ENCODE measurements at places on chromosomes 5 and 9. TPM values are rescaled to one million over a fixed set of nuclear protein-coding genes. Genes with fewer than 3 reads are reported as not detected.
A peak's percentile ranks its signal among the peaks of the same experiment; 100 is the strongest.

DNA sequence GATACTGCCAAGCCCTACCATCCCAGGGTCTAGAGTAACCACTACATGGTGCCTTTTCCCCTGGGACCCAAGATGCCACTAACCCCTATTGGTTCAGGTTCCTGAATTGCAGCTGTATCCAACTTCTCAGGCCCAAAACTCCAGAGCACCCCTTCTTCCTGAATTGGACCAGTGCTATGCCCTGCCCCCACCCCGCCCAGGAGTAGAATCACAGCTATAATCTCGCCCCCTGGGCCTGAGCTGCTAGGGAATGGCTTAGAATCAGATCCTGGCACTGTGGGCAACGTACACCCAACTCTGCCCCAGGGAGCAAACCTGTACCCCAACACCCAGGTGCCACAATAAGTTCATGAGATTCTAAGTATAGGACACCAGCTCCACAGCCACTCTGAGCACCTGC lies 206.3 kb downstream of the CACNA1B start:
- DNase-seq, result no peak

DNA sequence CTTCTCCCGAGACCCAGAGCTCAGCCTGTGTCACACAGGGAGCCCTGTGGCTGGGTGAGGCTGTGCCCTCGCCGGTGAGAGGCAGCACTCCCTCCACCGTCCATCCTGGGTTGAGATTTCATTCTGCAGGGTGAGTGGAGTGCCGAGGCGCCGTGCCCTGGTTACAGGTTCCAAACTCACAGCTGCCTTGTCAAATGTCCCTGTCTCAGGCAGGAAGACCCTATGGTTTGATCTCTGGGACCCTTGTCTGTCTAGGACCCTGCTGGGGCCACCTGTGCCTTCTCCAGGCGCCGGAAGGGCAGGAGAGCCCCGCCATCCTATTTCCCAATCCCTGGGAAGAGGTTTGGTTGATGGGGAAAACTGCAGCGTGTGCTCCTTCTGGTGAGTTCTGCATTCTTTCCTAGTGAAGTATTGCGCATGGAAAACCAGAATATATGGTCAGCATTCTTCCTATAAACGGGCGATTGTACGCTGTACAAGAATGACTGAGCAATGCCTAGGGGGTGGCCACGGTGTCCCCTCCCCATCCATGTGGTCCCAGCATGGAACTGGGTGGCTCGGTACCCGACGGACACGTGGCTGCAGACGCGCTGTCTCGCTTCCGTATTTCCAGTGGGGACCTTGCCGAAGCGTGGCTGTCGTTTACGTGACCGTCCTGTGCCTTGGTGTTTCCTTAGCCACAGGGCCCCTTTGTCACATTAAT lies 95.9 kb upstream of the COL5A1 start:
- no peak for DNase-seq

Gene NEUROG1
- total RNA-seq, result not detected

GRCh38 chr9:117114768-117115167 lies 300.1 kb downstream of the ASTN2 start:
- no peak for DNase-seq

Gene RFK
- total RNA-seq, result 14.7 TPM

DNA sequence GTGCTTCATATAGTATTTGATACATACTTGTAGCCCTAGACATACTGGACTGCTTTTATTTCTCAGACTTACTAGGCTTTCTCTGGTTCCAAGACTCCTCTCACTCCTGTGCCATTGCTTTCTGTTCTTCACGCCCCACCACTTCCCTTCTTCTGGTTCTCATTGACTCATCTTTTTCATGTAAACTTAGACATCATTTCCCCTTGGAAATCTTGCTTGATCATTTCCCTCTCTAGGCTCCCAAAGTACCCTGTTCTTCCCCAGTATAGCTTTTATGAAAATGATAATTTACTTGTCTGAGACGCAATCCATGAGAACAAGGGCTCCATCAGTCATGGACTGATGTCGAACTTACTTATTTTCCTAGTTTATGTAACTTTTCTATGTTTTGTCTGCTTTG lies 83.5 kb downstream of the TLR4 start:
- DNase-seq, result no peak

Gene GPX3
- total RNA-seq, result 447 TPM

- no peak for DNase-seq
These were observed 4.2 kb upstream of the UNC5A start for GRCh38 chr5:176806137-176806536.

Gene SPACA9
- total RNA-seq, result 1.2 TPM

Gene PRLR
- total RNA-seq, result 0.15 TPM

DNA sequence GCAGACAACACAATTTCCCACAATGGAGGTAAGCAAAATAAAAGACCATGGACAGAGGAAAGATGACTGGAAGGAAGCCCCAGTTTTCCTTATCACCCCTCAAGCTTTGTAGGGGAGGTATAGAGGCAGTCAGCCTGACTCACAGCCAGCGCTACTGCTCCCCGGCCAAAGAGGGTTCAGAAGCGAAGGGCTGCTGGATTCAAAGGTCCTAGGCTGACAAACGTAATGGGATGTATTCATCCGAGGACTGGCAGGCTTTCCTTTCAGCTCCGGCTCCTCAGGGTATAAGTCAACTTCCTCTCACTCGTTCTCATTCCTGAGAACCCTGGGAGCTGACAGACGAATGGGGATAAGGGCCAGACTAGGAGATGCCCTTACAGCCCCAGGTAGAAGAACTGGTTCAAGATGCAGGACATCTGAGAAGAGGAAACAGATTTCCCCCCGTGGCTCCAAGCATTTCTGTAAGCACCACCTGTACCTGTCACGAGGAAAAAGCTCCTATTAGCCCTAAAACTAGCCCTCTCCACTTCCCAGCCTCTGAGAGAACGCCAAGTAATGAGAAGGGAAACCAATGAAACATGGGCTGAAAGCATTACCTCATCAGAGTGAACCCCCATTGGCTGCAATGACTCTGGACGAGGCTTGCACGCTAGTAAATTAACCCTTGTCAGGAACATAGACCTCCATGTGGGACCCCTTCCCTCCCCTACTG lies 22.1 kb upstream of the FAM13B start:
- DNase-seq, result no peak

Gene NR6A1
- total RNA-seq, result 1.2 TPM

DNA sequence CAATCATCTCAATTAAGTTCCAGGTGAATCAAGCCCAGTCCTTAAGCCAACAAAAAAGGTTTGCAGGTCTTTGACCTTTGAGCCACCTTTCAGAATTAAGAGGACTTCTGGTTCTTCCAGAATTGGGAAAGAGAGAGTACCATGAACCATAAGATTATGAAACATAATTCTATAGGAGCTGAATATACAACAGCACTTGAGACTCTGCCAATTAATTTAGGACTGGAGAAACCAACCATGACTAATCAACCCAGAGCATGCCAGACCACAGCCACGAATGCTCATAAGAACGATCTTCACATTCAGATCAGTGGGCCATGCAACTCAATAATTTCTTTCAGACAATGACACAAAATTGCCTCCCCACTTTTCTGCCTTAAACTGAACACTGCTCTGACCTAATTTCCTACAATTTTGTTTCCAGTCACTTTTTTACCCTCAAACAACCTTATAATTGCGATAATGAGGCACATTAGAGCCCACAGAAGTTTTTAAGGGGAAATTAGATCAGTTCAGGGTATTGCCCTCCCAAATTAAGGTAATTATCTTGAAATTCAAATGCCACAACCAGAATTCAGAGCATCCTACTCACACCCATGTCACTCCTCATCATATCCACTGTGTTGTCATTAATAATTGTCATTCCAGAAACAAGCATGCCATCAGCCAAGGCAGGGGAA lies 213.4 kb downstream of the ATPSCKMT start:
- no peak for DNase-seq

DNA sequence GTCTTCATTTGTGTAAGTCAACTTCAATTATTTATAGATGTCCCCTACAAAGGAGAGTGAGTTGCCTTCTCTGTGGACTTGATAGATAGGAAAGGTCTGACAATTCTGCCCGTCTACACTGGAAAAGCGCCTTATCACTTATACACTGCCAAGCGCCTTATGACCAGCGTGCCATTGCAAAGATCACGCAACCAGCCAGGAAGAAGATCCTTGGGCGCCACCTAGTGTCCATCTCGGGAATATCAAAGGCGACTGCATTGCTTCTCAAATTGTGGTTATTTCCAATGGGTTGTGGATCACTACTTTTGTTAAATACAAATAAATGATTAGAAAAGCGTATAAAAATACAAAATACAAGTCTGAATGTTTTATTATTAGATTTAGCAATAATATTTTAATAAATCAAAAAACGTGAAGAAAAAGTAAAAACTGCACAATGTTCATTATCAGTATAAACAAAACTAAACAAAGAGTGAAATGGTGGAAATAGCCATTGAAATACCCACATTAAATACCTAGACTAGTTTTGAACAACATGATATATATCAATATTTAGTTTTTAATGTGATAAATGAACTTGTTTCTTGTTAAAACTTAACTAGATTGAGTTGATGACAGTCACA lies 27.8 kb downstream of the SUB1 start:
- peak; percentile 77 for DNase-seq

DNA sequence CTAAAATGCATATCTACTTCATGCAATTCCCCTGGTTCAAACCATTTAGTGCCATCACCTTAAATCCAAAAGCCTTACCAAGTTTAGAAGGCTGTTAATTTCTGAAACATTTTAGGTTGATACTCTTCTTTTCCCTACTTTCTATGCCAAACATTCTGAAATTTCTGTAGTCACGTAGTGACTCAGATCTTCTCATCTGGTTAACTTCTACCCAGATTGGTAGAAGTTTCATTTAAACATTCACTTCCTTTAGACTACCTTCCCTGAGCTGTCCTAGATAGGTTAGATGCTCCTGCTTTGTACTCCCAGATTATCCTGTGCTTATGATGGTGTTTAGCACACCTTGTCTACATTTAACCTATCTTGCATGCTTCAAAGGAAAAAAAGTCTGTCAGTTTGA lies 9.9 kb downstream of the RAD50 start:
- no peak for DNase-seq

Gene PCDHGA9
- 3.5 TPM for total RNA-seq

DNA sequence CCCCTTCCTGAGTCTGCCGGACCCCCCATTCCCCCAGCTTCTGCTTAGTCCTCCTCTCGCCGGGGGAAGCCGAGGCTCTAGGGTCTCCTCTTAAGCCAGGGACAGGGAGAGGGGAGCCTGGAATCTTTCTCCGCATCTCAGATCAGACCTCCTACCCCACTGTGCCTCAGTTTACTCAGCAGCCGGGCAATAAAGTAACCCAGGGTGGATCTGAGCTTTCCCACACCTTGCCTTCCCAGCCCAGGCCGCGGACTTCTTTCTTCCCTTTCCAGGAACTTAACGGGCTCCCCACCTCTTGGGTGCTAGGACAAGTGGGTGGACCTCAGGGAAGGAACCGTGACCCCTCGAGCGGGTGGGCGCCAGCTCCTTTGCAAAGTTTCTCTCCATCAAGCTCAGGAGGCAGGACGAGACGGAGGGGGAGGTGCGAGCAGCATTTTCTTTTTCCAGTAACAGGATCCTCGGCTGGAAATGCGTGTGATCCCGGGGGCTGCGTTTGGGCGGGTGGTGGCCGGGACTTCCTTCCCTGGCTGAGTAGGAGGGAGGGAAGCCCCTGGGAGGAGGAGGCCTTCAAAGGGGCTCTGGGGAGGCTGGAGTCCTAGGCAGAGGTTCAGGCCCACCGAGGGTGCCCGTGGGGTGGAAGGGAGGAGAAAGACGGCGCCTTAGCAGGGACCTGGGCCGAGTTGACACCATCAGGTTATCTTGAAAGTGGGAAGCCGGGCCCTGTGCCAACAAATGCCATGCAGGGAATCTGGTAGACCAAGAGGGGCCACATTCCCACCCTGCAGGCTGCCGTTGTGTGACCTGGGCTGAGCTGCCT lies 795 bp downstream of the DAB2IP start:
- peak; percentile 42 for DNase-seq

GRCh38 chr5:110054240-110054639 lies 364.5 kb downstream of the MAN2A1 start:
- no peak for DNase-seq

- DNase-seq, result no peak
These were observed 2.8 kb upstream of the BNC2 start for GRCh38 chr9:16873126-16873802.

DNA sequence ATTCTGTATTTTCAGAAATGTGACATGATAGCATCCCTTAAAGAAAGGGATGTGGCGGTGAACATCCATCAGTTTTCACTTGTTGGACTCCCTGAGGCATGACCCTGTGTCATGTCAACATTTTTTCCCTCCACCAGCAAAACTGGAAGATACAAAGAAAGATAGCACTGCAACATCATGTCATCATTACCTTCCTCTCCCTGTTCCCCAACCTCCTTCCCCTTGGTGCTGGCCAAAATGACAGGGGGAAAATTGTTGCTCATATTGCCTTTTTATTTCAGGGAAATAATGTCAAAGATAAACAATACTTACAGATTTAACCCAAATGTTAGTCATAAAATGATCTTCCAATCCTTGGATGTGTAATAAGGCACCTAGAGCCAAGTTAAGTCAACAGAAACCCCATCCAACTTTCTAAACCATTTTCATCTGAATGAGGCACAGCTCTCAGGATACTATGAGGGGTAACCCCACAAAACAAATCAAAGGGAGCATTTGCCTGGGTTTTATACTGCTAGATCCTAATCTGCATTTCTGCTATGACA lies 644.3 kb downstream of the ACTL7B start:
- DNase-seq, result no peak

GRCh38 chr9:90038763-90039162 lies 434.0 kb downstream of the GADD45G start:
- DNase-seq, result no peak

GRCh38 chr9:113741886-113742854 lies 133.9 kb upstream of the ZNF618 start:
- no peak for DNase-seq

GRCh38 chr9:111598733-111599091 lies 735 bp downstream of the PTGR1 start:
- DNase-seq, result peak; percentile 77

DNA sequence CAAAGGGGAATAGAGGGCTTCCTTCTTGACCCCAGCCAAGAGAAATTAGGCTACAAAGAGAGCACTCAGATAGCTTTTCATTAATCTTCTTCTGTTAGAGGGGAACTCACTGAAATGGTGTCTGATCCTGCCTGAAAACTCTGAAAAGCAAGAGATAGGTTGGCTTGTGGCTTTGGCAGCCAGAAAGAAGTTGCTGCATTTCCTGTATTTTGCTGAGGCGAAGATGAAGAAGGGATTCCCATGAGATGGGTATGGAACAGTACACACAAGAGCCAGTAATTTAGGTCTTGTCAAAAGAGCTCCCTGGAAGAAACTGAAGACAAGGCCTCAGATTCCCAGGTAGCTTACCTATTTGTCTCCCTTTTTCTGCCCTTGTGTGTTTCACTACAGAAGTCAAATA lies 120.9 kb upstream of the TARS1 start:
- no peak for DNase-seq
